Aorta (tissue), 5 donors: ENCODE measurements at places on chromosomes 1 and 21. TPM values are rescaled to one million over a fixed set of nuclear protein-coding genes. Genes with fewer than 3 reads are reported as not detected.

SOAT1 gene
- 38.6 TPM for total RNA-seq

GABPA gene
- total RNA-seq: 32.8 TPM

SMPDL3B gene
- total RNA-seq: not detected

OR2M3 gene
- total RNA-seq: not detected

ADORA1 gene
- 2.5 TPM for total RNA-seq

SAMD11 gene
- 44.3 TPM for total RNA-seq

GJB3 gene
- 0.42 TPM for total RNA-seq

CCDC24 gene
- 2.6 TPM for total RNA-seq

NLRP3 gene
- 7.1 TPM for total RNA-seq

CD84 gene
- 10.8 TPM for total RNA-seq

EMC1 gene
- 35.0 TPM for total RNA-seq

ETNK2 gene
- total RNA-seq: 18.0 TPM

PTGS2 gene
- 10.3 TPM for total RNA-seq

SLC35F3 gene
- total RNA-seq: not detected

LRRC42 gene
- total RNA-seq: 18.7 TPM

PPIAL4G gene
- total RNA-seq: 0.13 TPM

MIXL1 gene
- total RNA-seq: 0.19 TPM

SPRR4 gene
- total RNA-seq: not detected

RHOC gene
- 269 TPM for total RNA-seq

C1orf87 gene
- 0.23 TPM for total RNA-seq

CD1B gene
- not detected for total RNA-seq

UBXN11 gene
- 14.6 TPM for total RNA-seq

CFHR4 gene
- not detected for total RNA-seq

CR1 gene
- total RNA-seq: 58.5 TPM

ATP1A2 gene
- 27.7 TPM for total RNA-seq

IL12RB2 gene
- 5.3 TPM for total RNA-seq

B3GALT6 gene
- 12.8 TPM for total RNA-seq

SLC25A33 gene
- total RNA-seq: 3.0 TPM

SRM gene
- total RNA-seq: 71.2 TPM

CXADR gene
- 0.63 TPM for total RNA-seq

CELA2A gene
- not detected for total RNA-seq

C21orf91 gene
- total RNA-seq: 19.2 TPM

AMY1B gene
- total RNA-seq: not detected

LCE1F gene
- not detected for total RNA-seq

LAD1 gene
- total RNA-seq: 0.71 TPM

ZSWIM5 gene
- total RNA-seq: 2.8 TPM

SCP2 gene
- total RNA-seq: 80.3 TPM
